Lower lobe of right lung (tissue), 2 donors: ENCODE measurements at places on chromosomes 16 and 17.
A peak's percentile ranks its signal among the peaks of the same experiment; 100 is the strongest.

GRCh38 chr17:42025191-42025579 lies 5.3 kb downstream of the NKIRAS2 start:
- peaks cover 31% of the 10 kb centered on the region for H3K36me3 ChIP-seq
- no peak for DNase-seq
- H3K27ac ChIP-seq: peak overlapping the region; percentile 67
- H3K4me1 ChIP-seq: peaks cover 45% of the 10 kb centered on the region
- H3K4me3 ChIP-seq: no peak overlapping the region

DNA sequence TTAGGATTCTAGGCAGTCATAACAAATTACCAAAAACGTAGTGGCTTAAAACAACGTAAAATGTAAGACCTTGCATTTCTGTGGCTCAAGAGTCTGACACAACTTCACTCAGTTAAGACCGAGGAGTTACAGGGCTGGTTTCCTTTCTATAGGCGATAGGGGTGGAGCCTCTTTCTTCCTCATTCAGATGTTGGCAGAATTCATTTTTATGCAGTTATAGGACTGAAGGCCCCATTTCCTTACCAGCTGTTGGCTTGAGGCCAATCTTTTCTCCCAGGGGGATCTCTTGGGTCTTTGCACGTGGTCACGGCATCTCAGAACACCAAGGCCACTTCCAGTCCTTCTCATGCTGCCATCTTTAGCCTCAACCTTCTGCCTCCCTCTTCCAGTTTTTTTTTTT lies 145.2 kb downstream of the KCNJ2 start:
- no peak for DNase-seq
- H3K4me3 ChIP-seq: no peak overlapping the region
- H3K27ac ChIP-seq: no peak overlapping the region
- no peaks in the 10 kb centered on the region for H3K4me1 ChIP-seq

GRCh38 chr17:45868276-45868675 lies 23.6 kb downstream of the SPPL2C start:
- H3K4me1 ChIP-seq: no peaks in the 10 kb centered on the region
- peaks cover 30% of the 10 kb centered on the region for H3K27me3 ChIP-seq
- no peaks in the 10 kb centered on the region for H3K36me3 ChIP-seq
- H3K27ac ChIP-seq: no peak overlapping the region
- no peak overlapping the region for H3K4me3 ChIP-seq
- DNase-seq: no peak

DNA sequence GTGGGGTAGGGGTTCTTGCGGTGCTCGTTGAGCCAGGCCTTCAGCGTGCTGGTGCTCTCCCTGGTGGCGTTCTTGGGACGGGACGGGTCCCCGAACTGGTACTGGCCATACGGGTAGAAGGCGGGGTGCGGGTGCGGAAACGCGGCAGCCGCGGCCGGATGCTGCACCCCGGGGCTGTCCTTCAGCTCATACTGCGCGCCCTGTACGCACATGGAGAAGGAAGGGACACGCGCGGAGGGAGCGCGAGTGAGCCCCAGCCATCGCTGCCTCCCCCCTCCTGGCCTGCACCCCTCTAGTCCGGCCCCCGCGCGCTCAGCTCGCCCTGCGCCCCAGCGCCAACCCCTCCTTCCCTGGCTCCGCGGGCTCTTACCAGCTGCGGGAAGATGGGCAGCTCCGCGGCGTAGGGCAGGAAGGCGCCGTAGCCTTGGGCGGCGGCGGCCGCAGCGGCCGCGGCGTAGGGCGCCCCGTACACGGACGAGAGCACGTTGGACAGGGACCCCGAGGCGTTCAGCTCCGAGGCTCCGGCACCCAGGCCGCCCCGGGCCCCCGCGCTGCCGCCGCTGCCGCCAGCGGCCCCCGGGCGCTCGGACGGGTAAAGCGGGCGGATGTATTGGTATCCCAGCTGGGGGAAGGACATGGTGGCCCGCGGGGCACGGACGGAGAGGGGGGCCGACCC lies 1.0 kb downstream of the IRX3 start:
- peak overlapping the region; percentile 60 for H3K4me3 ChIP-seq
- H3K27me3 ChIP-seq: peaks cover 96% of the 10 kb centered on the region
- H3K36me3 ChIP-seq: no peaks in the 10 kb centered on the region
- H3K27ac ChIP-seq: peak overlapping the region; percentile 73
- DNase-seq: no peak
- peaks cover 29% of the 10 kb centered on the region for H3K4me1 ChIP-seq

DNA sequence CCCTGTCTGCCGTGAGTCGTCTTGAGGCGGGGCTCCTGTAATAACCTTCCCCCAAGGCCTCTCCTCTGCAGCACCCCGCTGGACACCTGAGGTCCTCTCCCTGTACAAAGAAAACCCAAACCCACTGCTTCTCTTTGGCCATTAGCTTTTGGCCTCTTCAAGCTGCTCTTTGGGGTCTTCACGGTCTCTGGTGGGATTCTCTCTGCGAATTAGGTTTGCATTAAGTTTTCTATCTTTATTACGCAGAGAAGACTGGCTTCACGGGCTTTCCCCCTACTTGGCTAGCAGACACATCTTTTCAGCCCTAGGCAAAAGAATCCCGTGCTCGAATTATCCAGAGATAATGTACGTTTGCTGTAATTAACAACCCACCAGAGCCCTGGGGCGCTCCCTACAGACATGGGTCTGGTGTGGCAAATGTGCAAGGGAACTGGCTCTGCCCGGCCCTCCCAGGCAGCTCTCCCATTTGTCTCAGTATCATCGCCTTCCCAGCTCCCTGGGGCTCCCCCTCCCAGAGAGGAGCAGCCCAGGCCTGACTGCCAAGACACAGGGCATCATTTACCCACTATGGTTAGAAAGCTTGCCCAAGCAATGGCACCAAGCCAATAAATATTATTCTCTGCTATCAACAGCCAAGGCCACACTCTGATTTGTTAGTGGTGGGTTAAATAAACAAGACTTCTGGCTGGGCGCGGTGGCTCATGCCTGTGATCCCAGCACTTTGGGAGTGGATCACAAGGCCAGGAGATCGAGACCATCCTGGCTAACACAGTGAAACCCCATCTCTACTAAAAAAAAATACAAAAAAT lies 24.7 kb upstream of the KLHDC4 start:
- no peaks in the 10 kb centered on the region for H3K27me3 ChIP-seq
- H3K4me3 ChIP-seq: no peak overlapping the region
- H3K36me3 ChIP-seq: no peaks in the 10 kb centered on the region
- no peaks in the 10 kb centered on the region for H3K4me1 ChIP-seq
- no peak for DNase-seq

DNA sequence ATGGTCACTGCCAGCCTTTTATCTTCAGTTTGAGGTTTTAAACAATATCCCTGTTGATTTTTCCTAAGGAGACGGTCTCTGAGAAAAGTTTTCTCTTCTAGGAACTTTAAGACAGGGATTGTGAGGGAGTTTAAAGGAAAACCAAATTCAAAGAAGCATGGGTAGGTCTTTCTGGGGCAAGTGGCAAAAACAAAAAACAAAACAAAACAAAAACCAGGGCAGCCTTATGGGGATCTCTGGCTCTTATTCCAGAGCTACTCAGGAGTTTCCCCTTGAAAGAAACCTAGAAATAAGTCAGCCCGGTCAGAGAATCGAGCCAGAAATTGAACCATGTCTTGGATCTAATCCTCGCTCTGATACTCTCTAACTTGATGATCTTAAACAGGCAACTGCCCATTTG lies 424.5 kb downstream of the GRIN2A start:
- H3K27ac ChIP-seq: no peak overlapping the region
- no peaks in the 10 kb centered on the region for H3K27me3 ChIP-seq
- DNase-seq: no peak

DNA sequence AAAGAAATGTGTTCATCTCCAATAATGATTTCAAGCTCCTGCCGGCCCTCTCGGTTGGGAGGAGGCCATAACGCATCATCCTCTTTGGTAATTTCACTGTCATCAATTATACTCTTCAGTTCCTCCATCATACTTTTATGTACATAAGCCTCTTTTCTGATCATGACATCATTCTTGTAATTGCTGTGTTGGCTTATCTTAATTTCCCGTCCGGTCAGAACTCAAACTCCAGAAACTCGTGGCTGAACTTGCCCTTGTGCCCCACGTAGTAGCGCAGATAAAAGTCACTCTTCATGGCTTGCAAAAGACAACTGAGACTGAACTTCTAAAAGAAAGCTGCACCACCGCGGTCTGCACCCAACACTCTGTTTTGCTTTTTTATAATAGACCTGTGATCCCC lies 13.6 kb downstream of the TMEM220 start:
- no peak overlapping the region for H3K27ac ChIP-seq
- H3K4me1 ChIP-seq: no peaks in the 10 kb centered on the region
- no peak overlapping the region for H3K4me3 ChIP-seq
- peaks cover 26% of the 10 kb centered on the region for H3K36me3 ChIP-seq
- H3K27me3 ChIP-seq: no peaks in the 10 kb centered on the region

- no peak for DNase-seq
- H3K4me1 ChIP-seq: peaks cover 23% of the 10 kb centered on the region
Measured at GRCh38 chr17:50539762-50540559, 7.0 kb upstream of the SPATA20 start.

GRCh38 chr17:1561420-1562175 lies 994 bp downstream of the PITPNA start:
- peaks cover 3% of the 10 kb centered on the region for H3K36me3 ChIP-seq
- peak; percentile 61 for DNase-seq
- H3K4me3 ChIP-seq: peak overlapping the region; percentile 79
- peaks cover 45% of the 10 kb centered on the region for H3K4me1 ChIP-seq

DNA sequence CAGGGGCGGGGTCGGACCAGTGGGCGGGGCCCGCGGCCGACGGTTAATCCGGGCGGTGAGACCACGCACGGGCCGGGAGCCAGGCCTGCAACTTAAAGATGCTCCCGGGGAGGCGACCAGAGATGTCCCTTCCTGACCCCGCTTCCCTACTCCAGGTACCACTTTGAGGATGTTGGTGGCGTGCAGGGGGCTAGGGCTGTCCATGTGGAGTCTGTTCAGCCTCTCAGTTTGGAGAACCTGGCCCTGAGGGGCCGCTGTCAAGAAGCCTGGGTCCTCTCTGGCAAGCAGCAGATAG lies 580 bp downstream of the RANGRF start:
- H3K27me3 ChIP-seq: no peaks in the 10 kb centered on the region
- DNase-seq: peak; percentile 87
- peak overlapping the region; percentile 94 for H3K27ac ChIP-seq
- H3K36me3 ChIP-seq: no peaks in the 10 kb centered on the region

DNA sequence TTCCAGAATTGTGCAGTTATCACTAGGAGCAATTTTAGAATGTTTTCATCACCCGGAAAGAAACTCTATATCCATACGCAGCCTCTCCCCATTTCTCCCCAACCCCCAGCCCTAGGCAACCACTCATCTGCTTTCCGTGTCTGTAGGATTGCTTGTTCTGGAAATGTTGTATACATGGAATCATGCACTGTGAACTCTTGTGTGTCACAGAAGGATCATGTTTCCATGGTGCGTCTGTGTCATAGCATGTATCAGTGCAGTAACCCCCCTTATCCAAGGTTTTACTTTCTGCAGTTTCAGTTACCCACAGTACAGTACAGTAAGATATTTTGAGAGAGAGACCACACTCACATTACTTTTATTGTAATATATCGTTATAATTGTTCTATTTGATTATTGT lies 299.4 kb downstream of the CPPED1 start:
- H3K27me3 ChIP-seq: no peaks in the 10 kb centered on the region
- no peak overlapping the region for H3K4me3 ChIP-seq
- no peak overlapping the region for H3K27ac ChIP-seq
- DNase-seq: no peak
- H3K4me1 ChIP-seq: no peaks in the 10 kb centered on the region
- H3K36me3 ChIP-seq: no peaks in the 10 kb centered on the region

DNA sequence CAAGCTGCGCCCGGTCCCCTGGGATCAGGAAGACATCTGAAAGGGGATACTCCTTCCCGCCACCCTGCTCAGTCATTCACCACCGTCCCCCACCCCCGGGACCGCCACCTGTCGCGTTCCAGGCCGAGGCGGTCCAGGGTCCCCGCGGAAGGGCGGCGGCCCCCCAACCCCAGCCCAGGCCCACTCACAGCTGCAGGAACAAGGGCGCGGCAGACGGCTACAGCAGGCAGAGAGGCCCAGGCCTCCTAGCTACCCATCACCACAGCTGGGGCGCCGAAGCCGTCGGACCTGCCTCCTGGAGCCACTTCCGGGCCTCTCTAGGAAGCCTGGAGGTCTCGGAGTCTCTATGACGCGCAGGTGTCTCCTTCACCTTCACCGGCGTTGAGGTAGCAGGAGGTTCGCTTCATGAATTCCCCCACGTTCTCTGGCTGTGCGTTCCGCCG lies at the start of gene SDR42E1:
TSS of gene SDR42E1 (minus strand) at position 272 of the 443 bp plus-strand sequence. CDS start 10,612 bp downstream, outside the sequence.
- H3K4me1 ChIP-seq: no peaks in the 10 kb centered on the region
- H3K36me3 ChIP-seq: no peaks in the 10 kb centered on the region
- peak within 1 kb of the TSS; percentile 61 for H3K4me3 ChIP-seq
- peak within 1 kb of the TSS; percentile 32 for H3K27ac ChIP-seq
- peak; percentile 81 for DNase-seq

DNA sequence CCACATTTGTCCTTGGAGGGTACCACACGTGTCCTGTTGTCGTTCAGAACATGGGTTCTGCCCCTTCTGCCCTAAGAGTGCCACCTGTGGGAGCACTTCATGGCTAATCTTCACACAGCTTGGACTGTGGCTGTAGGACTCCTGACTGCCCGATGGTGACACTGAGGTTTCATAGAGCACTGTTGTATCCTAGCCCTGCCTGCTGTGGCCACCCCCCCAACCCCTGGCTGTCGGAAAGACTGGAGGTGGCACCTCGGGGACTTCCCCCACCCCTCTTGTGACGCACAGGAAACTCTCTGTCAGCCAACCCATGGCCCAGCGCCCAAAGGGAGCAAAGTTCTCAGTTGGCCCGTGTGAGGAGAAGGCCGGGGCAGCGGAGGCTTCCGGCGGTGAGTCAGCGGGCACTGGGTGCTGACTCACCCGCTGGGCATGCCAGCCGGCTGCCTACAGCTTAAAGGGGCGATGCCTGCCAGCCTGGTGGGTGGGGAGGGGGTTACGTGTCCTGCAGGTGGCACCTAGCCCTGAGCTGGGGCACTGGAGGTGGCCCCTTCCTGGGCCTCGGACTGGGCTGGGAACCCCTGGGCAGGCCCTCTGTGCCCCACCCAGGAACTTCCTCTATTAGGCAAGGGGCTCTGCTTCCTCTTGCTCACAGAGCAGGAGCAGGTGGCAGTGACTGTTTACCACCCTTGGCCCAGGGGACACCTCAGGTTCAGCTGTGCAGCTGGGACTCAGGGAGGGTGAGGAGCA lies 3.4 kb downstream of the MAP2K3 start:
- DNase-seq: peak; percentile 98
- peaks cover 45% of the 10 kb centered on the region for H3K4me1 ChIP-seq
- H3K27me3 ChIP-seq: no peaks in the 10 kb centered on the region

- no peak for DNase-seq
- no peaks in the 10 kb centered on the region for H3K36me3 ChIP-seq
- H3K4me1 ChIP-seq: no peaks in the 10 kb centered on the region
- no peak overlapping the region for H3K27ac ChIP-seq
Measured at GRCh38 chr17:41315814-41316445, 420 bp upstream of the KRTAP17-1 start.

DNA sequence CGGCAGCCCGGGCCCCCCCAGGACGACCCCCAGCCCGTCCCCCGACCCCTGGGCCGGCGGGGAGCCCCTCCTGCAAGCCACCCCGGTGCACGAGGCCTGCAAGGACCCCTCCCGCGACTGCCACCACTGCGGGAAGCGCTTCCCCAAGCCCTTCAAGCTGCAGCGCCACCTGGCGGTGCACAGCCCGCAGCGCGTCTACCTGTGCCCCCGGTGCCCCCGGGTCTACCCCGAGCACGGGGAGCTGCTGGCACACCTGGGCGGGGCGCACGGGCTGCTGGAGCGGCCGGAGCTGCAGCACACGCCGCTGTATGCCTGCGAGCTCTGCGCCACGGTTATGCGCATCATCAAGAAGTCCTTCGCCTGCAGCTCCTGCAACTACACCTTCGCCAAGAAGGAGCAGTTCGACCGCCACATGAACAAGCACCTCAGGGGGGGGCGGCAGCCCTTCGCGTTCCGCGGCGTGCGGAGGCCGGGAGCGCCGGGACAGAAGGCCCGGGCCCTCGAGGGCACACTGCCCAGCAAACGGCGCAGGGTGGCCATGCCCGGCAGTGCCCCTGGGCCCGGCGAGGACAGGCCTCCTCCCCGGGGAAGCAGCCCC lies 15.6 kb upstream of the ZFPM1 start:
- peaks cover 19% of the 10 kb centered on the region for H3K27me3 ChIP-seq
- H3K27ac ChIP-seq: no peak overlapping the region
- no peaks in the 10 kb centered on the region for H3K36me3 ChIP-seq
- peak; percentile 69 for DNase-seq
